Activated T-helper 1 cell treated with anti-CD3 and anti-CD28 coated beads, Interleukin-12 subunit alpha, Interleukin-12 subunit beta, Interleukin-2, Interleukin-4 antibody, amounts not matched to agents 30 ng/mL and 10 ng/mL and 1 ng/mL, durations not matched to agents 14 hours and 24 hours and 36 hours (primary cell): ENCODE measurements at places on chromosomes 16 and 17. TPM values are rescaled to one million over a fixed set of nuclear protein-coding genes. Genes with fewer than 3 reads are reported as not detected.

Gene NPW
- total RNA-seq, result 3.6 and 3.9 TPM in 2 replicates

Gene GFAP
- not detected in 2 replicates for total RNA-seq

Gene CCL17
- total RNA-seq, result 1.3 and 1.6 TPM in 2 replicates

Gene ETV4
- total RNA-seq, result 6.9 and 8.1 TPM in 2 replicates

Gene C16orf92
- total RNA-seq, result not detected in 2 replicates

Gene SHCBP1
- 46.5 and 46.8 TPM in 2 replicates for total RNA-seq

Gene DNAAF1
- not detected in 2 replicates for total RNA-seq

Gene ABCC6
- not detected in 2 replicates for total RNA-seq

Gene CD300C
- 0.32 and 0.41 TPM in 2 replicates for total RNA-seq

Gene ADAD2
- total RNA-seq, result not detected in 2 replicates
